ENCODE measurements at places on chromosomes 16 and 17.
A peak's percentile ranks its signal among the peaks of the same experiment; 100 is the strongest.

GRCh38 chr16:72635694-72636093, 412.2 kb downstream of the ZFHX3 start:
- DNase-seq: no peak

- peak; percentile 22 for DNase-seq
Measured at GRCh38 chr16:13873835-13874438, 46.0 kb upstream of the ERCC4 start.

DNA sequence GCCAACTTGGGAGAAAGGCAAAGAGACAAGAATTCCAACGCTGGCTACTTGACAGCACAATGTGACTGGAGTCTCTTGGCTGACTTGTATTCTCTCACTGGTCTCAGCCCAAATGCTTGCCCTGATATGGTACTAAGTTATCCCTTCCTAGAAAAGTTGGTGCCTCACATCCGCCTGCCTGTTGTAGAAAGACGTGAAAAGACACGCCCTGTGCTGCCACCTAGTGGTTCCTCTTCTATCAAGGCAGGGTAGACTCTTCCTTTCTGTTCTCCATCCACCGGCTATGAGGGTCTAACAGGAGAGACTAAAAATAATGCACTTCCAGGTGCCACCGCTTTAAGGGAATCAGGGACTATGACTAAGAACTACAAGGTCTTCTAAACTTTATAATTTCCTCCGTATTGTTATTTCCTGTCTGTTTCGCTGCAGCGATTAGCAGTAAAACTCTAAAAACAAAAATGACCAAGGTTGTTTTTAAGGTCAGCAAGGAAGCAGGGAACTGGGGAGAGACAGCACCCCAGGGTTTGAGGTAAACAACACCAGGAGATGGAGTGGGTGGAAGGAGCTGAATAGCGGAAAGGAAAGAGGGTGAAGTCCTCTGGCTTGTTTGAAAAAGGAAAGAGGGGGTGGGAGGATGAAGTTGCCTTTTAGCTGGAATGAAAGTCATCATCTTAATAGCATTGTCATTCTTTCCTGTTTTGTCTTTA, 109.5 kb downstream of the YPEL2 start:
- peak; percentile 89 for DNase-seq

- no peak for DNase-seq
Measured at GRCh38 chr17:43831633-43832032, 1.3 kb downstream of the MPP3 start.

- no peak for DNase-seq
Measured at GRCh38 chr17:19264681-19265080, 27.5 kb downstream of the EPN2 start.

GRCh38 chr16:8861563-8862308, 7.1 kb downstream of the CARHSP1 start:
- DNase-seq: no peak

DNA sequence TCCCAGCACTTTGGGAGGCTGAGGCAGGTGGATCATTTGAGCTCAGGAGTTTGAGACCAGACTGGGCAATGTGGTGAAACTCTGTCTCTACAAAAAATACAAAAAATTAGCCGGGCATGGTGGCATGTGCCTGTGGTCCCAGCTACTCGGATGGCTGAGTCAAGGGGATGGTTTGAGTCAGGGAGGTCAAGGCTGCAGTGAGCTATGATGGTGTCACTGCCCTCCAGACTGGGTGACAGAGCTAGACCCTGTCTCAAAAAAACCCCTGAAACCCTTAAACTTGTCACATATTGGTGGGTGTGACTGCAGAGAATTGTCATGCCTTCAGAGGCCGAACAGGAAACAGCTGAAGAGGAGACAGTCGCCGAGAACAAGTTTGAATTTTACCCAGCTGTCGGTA, 13.4 kb downstream of the RPTOR start:
- DNase-seq: no peak

- no peak for DNase-seq
Measured at GRCh38 chr16:61909074-61909473, 127.2 kb downstream of the CDH8 start.

All from A172 (cell line).